Natural killer cell treated with Interleukin-12 subunit alpha and Interleukin-12 subunit beta and Interleukin-15 and Interleukin-18, amount 100 ng/mL, for 72 hours (primary cell): ENCODE measurements at places on chromosomes 1 and 21. TPM values are rescaled to one million over a fixed set of nuclear protein-coding genes. Genes with fewer than 3 reads are reported as not detected.

TSPEAR gene
- not detected for total RNA-seq

TMPRSS15 gene
- total RNA-seq, result not detected

TMEM79 gene
- total RNA-seq, result 12.0 TPM

LCE1D gene
- not detected for total RNA-seq

NUAK2 gene
- 2.5 TPM for total RNA-seq
